ENCODE measurements at places on chromosomes 4 and X.
A peak's percentile ranks its signal among the peaks of the same experiment; 100 is the strongest.

DNA sequence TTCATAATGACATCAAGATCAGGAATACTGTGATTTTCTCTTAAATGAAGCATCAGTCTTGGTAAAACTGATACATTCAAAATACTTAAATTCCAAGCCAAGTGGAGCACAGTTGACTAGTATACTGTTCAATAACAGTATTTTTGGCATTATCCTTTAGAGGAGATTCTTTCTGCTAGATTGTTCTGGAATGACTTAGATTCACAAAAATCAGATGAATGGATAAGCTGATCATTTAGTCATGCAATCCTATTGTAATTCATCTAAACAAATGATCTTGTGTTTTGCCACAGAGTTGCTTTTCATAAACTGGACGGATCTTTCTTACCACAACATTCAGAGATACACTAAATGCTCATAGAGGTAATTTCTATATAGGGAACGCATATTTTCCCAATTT is 232.0 kb downstream of the CXXC4 start:
- DNase-seq = no peak

DNA sequence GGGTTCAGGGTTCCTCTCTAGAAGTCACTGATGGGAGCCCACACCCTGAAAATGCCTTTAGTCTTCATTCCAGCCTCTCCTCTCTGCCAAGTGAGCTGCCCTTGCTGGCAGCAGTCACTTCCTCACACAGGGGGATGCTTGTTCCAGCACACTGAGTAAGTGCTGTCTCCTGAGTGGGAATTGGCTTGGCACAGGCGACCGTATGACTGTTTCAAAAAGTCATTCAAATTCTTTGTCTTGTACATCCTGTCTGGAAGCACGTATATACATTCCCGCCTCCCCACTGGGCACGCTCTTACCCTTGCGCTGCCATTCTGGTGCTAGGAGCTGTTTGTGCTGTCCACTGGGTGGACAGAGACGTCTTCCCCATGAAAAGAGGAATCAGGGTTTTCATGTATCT is 40.2 kb upstream of the CD99 start:
- DNase-seq = no peak

DNA sequence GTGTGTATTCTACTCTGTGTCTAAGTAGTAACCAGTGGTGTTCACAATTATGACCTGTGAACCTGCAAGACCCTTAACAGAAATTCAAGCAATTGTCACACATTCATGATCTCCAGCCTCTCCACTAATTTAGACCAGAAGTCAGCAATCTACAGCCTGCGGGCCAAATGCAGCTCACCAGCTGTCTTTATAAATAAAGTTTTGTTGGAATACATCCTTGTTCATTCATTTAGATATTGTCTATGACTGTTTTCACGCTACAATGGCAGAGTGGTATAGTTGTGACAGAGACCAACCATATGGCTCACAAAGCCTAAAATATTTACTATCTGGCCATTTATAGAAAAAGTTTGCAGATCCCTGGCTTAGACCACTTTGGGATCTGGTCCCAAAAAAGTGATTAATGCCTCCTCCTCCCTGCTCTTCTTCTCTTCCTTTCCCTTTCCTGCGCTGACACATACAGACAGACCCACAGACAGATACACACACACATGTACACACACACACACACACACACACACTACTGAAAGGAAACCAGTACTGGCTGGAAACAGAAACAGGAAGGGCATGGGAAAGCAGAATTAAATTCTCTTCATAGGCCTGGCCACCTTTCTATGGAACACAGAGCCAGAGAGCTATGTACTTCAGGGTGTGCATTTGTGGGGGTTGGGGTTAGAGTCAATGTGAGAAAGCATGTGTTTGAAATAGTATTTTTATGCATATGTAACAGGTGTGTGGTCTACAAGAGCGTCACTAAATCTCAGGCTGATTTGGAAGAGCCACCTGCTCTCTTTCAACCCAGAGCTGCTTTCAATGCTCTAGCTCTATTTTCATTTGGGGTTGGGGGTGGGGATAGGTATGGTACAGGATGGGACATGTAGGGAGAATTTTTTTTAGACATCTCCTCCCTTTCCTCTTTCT is 49.7 kb upstream of the TMEM164 start:
- no peak for DNase-seq

GRCh38 chr4:187227907-187228704 is 504.4 kb upstream of the FAT1 start:
- no peak for DNase-seq

DNA sequence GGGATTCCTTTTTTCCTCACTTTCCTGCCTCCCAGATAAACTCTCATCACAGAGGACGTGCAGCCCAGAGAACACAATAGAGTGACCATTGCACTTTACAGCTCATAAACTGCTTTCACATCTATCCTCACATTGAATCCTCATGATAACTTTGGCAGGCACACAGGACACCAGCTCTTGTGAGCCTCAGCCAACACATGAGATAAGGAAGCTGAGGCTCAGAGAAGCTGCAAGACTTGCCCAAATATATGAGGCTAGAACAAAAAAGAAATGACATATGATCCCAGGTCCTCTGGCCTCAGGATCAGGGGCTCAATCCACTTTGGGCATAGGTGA is 85.0 kb upstream of the CPEB2 start:
- no peak for DNase-seq

GRCh38 chr4:39636531-39637184 is 2.0 kb downstream of the SMIM14 start:
- DNase-seq = no peak

- no peak for DNase-seq
Measured at GRCh38 chr4:15655223-15656037, at the start of gene FBXL5. Gene FBXL5 (minus strand): TSS chr4:15655357. CDS start chr4:15655287, 70 bp downstream.

- DNase-seq = no peak
Measured at GRCh38 chr4:100086766-100087431, 103.4 kb downstream of the DDIT4L start.

DNA sequence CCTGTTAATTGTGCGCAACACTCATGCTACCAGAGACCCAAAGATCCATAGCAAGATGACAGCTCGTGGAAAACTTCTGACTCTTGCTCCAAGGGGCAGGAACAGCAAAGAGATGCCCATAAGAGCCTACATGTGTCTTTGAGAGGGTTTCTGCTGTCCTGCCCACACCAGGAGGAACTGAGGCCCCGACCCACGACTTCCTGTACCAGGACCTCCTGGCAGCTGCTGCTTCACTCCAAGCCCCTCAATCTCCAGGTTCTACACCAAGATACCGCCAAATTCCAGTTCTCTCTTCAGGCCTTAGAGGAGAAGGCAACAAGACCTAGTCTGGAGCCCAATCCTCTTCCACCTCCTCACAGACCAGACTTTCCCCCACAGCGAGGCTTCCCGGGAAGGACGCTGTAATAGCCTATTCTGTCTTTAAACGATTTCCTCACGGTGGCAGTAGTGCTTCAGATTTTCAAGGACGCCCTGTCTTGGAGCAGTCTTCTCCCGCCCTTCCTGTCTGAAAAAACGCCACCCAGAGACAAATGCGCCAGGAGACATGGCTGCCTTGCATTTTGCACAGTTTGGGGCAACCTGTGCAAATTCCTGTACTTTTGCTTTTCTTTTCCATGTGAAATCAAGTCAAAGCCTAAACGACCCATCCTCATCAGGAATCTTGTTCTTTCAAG is 230.2 kb upstream of the STK26 start:
- DNase-seq = peak; percentile 65

DNA sequence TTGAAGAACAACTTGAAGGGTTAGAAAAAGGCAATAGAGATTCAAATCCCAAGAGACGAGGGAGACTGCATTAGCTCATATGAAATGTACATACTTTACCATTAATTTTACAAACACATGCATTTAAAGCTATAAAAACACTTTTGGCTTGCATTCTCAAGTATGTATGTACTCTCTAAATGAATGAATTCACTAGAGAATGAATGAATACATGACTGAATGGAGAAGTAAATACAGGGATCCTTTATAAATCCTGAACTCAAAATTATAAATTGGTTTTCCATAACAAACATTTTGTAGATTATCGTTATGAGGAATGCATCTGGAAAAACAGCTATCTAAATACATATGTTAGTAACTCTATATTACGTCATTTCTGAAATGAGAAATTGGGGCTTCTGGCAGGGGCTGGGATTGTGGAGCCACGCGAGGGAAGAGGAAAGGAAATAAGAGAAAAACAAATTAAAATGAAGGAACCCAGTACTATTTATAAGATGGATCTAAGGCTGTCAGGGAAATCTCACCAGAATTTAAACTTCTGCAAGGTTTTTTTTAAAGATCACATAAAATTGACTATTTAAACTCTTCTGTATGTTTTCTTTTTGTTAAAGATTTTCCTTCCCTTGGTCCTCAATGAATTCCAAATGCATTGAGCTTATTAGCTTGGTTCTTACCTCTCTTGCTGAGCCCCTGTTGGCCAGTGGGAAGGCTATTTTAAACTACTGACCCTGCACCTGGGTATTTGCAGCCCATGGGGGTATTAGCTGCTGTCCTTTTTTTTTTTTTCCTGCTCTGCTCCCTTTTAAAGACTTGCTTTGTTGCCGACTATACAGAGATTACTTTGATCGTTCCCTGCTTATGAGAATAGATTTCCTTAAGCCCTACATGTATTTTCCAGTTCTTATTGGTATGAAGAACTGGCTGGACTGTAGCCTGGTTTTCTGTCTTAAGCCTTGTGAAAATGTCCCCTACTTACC is 207.8 kb downstream of the ADGRL3 start:
- DNase-seq = no peak

- peak; percentile 16 for DNase-seq
Measured at GRCh38 chr4:147056940-147057610, 111.4 kb upstream of the TTC29 start.

GRCh38 chr4:125703443-125703842 is 388.7 kb downstream of the FAT4 start:
- DNase-seq = no peak

DNA sequence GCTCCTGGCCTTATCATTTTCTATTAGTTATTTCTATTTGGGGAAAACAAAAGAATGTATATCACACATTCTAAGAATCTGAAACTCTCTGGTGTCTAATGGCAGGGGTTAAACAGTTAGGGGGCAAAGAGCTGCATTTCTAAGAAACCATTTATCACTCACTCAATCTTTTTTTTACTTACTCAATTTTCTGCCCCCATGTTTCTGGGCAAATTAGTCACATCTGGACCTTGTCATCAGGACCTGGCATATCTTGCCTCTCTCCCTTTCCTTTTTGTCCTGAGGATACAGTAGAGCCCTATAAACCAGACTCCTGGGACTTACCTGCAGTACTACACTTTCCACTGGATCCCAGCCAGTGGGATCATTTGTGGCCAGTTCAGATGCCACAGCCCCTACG is 89.1 kb downstream of the ANXA3 start:
- DNase-seq = no peak

- no peak for DNase-seq
Measured at GRCh38 chr4:123507376-123507775, 110.8 kb downstream of the SPRY1 start.
